ENCODE measurements at places on chromosomes 2 and 18. TPM values are rescaled to one million over a fixed set of nuclear protein-coding genes. Genes with fewer than 3 reads are reported as not detected.

DNA sequence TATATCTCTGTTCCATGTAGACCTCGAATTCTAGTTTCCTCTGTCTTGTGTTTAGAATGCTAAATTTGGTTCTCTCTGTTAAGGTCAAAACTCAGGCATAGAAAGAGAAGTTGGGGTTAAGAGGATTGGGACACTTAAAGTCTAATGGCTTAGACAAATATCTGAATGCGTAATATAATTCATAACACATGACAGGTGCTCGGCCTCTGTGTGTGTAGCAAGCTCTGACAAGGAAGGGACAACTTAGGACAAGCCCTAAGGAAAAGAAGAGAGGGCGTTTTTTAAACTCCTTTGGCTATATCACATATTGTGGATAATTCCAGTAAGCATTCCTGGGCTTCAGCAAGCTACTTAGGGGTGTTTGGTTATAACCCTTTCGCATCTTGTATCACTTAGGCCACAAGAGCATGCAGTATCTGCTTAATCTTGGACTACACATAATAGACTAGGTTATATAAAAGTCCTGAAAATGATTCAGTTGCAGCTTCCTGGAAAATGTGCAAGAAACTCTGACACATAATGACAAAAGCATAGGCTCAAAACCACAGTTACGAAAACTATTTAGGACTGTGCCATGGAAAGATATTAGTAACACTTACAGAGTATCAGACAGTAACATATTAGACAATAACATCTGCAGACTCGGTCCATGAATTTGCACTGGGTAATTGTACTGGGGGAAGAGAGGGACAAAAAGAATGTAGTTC is 16.1 kb upstream of the CREB1 start:
- no peak for DNase-seq

GRCh38 chr2:170026361-170026760 is 151.6 kb upstream of the MYO3B start:
- DNase-seq: no peak

Gene TSHZ1
- 7.3 TPM for total RNA-seq

- no peak for DNase-seq
Observed at GRCh38 chr2:235968155-235968554, 200.0 kb downstream of the GBX2 start.

- DNase-seq: no peak
Observed at GRCh38 chr2:8551622-8552074, 130.2 kb upstream of the ID2 start.

- peak; percentile 58 for DNase-seq
Observed at GRCh38 chr18:77899972-77900754, 650.5 kb downstream of the GALR1 start.

Gene ALLC
- total RNA-seq: under 0.01 TPM

DNA sequence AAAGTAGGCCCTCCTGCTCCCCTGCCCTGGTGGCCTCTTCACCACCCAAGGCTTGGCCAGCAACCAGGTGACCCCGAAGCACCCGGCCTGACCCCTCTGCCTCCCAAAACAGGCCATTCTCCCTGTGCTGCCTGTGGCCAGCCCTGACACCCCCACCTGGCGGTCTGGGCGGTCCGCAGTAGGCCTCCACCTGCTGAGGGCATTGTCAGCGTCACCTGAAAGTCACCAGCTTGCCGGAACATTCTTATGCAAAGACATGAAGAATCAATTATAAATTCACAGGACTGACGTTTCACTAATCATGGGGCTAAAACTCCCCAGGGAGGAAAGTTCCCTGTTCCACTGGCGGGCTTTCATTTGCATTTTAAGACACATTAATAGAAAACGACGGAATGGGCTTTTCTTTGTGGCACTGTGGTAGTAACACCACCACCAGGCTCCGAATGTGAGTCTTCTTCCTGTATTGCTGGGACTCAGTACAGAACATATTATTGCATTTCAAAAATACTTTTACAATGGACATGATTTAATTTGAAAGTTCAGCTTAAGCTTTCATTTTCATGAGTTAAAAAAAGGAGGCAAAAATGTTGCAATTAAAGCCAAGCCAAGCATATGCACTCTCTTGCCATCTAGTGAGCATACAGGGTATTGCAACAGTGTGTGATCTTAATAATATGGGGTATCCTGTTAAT is 57.4 kb downstream of the ADI1 start:
- peak; percentile 73 for DNase-seq

All from frontal cortex (tissue), 4 donors.